ENCODE measurements at places on chromosomes 4 and X. TPM values are rescaled to one million over a fixed set of nuclear protein-coding genes. Genes with fewer than 3 reads are reported as not detected.

- no peak for DNase-seq
Measured at GRCh38 chr4:41541687-41542094, 3.7 kb downstream of the LIMCH1 start.

Gene UGT8
- not detected for total RNA-seq

- no peak for DNase-seq
Measured at GRCh38 chr4:78772526-78773091, 3.5 kb upstream of the BMP2K start.

DNA sequence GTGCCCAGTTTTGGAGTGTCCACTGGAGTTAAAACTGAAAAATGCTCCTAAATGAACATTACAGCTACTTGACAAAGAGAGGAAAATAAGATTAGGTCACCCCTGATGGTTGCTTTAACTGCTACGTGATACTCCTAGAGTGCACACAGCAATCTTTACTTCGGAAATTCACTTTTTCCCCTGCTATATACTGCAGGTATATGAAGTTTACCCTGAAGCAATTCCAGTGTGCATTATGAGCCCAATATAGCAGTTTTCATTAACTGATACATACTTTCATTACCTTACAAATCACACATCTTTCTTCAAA, 773 bp upstream of the ZNF827 start:
- DNase-seq: no peak

- DNase-seq: no peak
Measured at GRCh38 chrX:81308086-81308829, 106.4 kb downstream of the SH3BGRL start.

DNA sequence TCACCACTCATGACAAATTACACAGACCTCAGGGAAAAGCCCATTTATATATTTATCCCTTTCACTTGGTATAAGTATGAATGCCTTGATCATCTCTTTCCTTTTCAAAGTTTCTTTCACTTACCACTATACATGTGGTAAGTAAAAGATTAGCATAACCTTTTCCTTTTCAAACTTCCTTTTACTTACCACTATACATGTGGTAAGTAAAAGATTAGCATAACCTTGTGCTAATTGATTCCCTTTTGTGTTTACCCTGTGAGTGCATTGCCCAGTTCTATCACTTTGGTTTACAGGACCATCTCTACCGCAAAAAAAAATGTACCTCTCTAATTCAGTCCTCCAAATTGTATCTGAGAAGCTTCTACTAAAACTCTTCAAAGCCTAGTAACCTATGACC, 32.7 kb upstream of the TCEANC start:
- no peak for DNase-seq

Gene PPARGC1A
- total RNA-seq: 18.8 TPM

DNA sequence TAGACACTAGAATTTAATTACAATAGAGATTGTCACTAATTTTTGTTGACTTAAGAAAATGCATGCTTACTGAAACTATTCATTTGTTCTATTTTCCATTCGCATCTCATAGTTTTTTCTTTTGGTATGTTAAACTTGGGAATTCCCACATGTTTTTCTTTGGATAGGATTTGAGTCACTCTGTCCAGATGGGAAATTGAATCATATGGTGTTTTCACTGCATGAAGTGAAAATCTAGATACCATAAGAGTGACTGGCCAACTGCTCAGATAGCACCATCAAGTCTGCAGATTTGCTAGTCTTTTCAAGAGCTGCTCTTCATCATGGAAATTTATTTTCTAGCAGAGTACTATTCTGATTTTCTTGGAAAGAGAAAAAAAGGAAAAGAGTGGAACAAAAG, 172.6 kb downstream of the FAM47B start:
- no peak for DNase-seq

DNA sequence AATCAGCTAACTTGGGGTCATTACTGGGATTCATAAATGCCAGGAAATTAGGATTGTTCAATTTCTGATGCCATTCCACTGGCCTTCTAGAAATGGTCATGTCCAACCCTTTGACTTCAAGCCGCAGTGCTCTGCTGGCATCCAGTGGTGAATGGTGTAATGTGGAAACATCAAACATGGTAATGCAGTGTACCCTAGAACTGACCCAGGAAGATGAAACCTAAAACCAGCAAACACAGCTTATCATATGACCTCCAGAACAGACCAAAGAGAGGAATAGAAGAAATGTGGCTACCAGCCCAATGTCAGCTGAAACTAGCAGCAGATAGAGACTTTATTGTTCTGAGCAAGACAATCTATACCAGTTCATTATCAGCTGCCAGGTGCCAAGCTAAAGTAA, 13.8 kb downstream of the CXCL13 start:
- DNase-seq: no peak

- peak; percentile 30 for DNase-seq
Measured at GRCh38 chr4:185304944-185305690, 90.6 kb downstream of the LRP2BP start.

GRCh38 chrX:21952624-21953023, 12.1 kb downstream of the SMS start:
- DNase-seq: no peak

- no peak for DNase-seq
Measured at GRCh38 chr4:149823769-149824221, 8.2 kb upstream of the IQCM start.

- peak; percentile 66 for DNase-seq
Measured at GRCh38 chr4:112523764-112524505, 8.0 kb upstream of the NEUROG2 start.

GRCh38 chrX:57595381-57595811, 3.6 kb downstream of the ZXDB start:
- DNase-seq: no peak

GRCh38 chrX:107465932-107466620, 16.6 kb downstream of the FRMPD3 start:
- DNase-seq: no peak

Gene PLK4
- 52.4 TPM for total RNA-seq

DNA sequence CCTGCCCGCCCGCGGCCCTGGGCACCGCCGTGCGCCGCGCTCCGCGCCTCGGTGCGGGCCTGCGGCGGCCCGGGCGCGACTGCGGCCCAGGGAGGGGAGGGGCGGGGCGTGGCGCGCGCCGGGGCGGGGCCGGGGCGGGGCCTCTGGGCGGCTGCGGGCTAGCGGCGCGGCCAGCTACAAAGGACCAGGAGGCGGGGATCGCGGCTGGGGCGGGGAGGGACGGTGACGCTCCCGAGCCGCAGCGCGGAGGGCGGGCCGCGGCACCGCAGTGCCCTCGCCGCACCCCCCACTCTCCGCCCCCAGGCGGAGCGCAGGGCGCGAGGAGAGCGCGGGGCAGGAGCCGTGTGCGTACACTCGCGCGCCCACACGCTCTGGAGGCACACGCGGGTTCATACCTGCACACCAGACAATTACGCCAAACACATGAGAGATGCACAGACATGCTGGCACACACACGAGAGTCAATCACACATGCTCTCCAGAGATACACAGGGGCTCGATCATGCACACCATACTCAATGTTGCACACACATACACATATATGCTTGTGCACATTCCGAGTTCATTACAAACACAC, at the start of gene CRMP1:
CRMP1 (minus strand) TSS at position 83 of the 577 bp plus-strand sequence. CDS start 117 bp downstream, outside the sequence.
- DNase-seq: no peak

GRCh38 chr4:19213388-19213787, 1038.3 kb upstream of the SLIT2 start:
- no peak for DNase-seq

- DNase-seq: no peak
Measured at GRCh38 chr4:159158083-159158617, 55.3 kb downstream of the RAPGEF2 start.

DNA sequence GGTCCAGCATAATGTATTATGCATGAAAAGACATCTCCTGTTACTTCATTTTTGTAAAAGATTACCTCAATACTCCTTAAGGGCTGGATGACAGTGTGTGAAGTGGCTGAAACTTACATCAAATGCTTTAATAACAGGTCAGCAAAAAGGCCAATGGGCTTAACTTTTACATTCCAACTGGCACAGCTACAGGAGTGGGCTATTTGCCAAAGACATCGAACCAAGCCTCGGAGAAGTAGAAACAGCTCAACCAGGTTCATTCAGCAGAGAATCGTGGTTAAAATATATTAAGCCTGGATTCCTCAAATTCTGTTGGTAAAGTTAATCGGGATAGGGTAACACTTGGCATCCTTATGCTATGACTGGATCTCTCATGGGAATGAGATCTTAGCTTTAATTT, 639.7 kb downstream of the TRIML1 start:
- no peak for DNase-seq

Gene XK
- not detected for total RNA-seq

Data from HepG2 (cell line).